ENCODE measurements at places on chromosomes 16 and 17. TPM values are rescaled to one million over a fixed set of nuclear protein-coding genes. Genes with fewer than 3 reads are reported as not detected.

Gene RUNDC3A
- 1.8 TPM for total RNA-seq

Gene TMEM100
- 9.4 TPM for total RNA-seq

Gene TLCD1
- 1.5 TPM for total RNA-seq

- DNase-seq, result no peak
Measured at GRCh38 chr16:75193730-75194444, 13.1 kb downstream of the CTRB2 start.

DNA sequence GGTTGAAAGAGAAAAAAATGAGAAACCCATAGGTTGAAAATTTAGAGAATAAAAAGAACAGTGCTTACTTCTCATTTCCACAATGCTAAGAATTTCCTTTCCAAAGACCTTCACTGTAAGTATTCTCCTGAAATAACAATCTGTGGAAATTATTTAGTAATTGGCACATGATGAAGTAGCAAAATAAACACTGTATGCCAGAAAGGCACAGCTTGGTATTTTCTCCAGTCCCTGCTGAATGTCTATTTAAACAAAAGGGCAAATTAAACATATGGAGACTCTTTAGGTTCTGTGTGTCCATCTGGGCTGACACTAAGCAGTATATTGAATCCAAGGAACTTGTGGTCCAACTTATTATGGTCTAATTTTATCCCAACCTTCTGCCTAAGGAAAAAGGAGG, 46.1 kb downstream of the CHCT1 start:
- no peak for DNase-seq

DNA sequence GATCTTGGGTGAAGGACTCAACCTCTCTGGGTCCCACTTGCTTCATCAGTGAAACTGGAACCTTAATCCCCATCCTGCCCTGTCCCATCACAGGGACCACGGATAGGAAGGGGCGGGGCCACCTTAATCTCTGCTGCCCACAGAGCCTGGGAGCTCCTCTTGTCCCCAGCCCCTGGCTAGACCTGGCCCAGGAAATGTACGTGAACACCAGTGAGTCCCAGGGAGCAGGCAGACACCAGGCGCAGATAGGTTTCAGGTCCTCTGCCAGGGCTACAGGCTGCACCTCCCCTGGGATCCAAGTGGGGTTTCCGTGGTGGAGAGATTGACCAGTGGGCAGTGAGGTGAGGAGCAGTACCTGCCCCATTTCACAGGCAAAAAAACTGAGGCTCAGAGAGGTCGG, 21.0 kb downstream of the RAB11FIP4 start:
- DNase-seq, result no peak

GRCh38 chr16:10252155-10252554, 69.9 kb upstream of the GRIN2A start:
- no peak for DNase-seq

- no peak for DNase-seq
Measured at GRCh38 chr16:27195941-27196595, 7.3 kb upstream of the KDM8 start.

All from esophagus muscularis mucosa (tissue), 4 donors.